T-helper 22 cell (primary cell): ENCODE measurements at places on chromosomes 11 and 22.

DNA sequence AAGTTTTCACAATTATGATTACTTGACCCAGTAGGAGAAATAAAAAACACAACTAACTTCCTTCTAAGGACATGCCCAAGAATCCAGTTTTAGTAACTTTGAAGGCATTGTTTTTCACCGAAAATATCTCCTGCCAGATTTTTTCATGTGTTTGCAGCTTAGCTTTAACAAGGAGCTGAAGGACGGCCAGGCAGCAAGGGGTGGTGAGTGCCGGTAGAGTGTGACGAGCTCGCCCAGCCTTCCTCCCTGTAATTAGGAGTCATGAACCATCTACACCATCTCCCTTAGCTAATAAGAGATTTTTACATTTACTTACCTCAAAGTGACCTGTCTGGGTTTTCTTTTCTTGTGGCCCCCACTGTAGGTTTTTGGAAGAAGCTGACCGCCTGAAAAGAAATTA lies 72.0 kb downstream of the BMAL1 start:
- no peak for DNase-seq

- DNase-seq = no peak
These were observed 11.7 kb downstream of the SYNGR1 start for GRCh38 chr22:39361496-39361895.

- DNase-seq = no peak
These were observed 2.0 kb downstream of the NAA40 start for GRCh38 chr11:63940786-63941185.

DNA sequence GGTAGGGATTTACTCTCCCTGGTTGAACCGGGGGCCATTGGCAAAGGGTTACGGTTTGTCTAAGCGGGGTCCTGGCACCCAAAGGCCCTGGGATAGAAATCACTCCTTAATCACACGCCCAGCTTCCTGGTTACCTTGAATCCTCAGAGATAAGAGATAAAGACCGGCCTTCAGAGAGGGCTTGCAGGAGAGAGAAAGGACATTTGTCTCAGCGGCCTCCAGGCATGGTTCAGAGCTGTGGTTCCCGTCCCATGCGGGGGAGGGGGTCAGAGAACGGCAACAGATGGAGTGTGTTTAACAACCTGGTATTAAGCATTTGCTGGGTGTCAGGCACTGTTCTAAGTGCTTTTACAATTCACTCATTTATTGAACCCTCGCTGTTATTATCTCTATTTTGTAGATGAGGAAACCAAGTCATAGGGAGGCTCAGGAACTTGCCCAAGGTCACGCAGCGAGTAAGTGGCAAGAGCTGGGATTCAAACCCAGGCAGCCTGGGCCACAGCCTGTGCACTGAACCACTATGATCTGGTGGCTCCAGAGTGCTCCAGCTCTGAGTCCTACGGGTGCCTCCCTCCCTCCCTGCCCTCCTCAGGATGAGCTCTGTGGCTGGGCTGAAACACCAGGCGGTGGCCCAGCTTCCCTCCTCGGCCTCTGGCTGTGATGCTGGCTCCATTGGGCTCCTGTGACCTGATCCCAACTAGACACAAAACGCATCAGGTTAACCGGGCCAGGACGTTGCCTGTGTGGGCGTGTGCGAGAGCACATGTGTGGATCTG lies 18.6 kb downstream of the LRRC10B start:
- no peak for DNase-seq

DNA sequence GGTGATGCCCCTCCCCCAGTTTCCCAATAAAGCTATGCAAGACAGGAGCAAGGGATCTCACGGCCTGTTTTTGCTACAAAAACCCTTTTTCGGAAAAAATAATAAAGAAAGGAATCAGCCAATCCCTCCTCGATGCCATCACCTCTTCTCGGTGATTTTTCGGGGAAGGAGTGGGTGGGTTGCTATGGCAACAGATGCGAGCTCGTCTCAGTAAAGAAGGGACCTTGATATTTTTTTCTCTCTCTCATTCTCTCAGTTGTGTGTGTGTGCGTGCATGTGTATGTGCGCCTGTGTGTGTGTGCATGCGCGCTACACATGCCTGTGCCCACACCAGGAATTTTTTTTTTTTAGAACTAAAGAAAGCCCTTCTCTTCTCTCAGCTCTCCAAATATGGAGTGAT lies 3.8 kb upstream of the NPAS4 start:
- no peak for DNase-seq

GRCh38 chr22:49880281-49880680 lies 26.6 kb downstream of the ZBED4 start:
- no peak for DNase-seq

GRCh38 chr11:34508524-34508923 lies 5.1 kb downstream of the ELF5 start:
- DNase-seq = no peak

- DNase-seq = no peak
These were observed 48.1 kb upstream of the TOP3B start for GRCh38 chr22:22030493-22031182.

DNA sequence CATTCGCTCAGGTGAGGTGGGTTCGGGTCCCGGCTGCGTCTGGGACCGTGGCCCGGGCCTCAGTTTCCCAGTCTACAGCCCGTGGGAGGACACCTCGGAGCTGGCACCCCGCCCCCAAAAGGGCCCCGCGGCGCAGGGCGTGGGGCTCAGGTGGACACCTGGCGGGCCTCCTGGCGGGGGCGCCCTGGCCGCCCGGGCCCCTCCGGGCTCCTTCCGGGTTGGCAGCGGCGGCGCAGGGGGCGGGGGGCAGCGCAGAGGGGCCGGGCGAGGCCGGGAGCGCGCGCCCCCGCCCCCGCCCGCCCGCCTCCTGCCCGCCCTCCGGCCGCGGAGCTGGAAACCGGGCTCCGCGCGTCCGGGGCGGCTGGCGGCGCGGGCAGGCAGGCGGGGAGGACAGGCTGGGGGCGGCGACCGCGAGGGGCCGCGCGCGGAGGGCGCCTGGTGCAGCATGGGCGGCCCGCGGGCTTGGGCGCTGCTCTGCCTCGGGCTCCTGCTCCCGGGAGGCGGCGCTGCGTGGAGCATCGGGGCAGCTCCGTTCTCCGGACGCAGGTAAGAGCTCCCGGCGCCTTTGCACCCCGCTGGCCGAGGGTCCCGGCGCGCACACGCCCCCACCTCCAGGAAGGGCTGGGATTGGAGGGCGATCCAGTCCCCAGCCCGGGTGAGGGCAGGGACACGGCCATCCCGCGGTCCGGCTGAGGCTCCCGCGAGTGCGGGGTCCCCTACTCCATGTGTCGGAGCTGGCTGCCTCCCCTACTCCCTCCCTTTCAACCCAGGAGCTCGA lies at the start of gene EMID1:
EMID1 (plus strand) TSS at position 303 of the 778 bp plus-strand sequence; CDS start at position 446, 143 bp downstream.
- DNase-seq = no peak

DNA sequence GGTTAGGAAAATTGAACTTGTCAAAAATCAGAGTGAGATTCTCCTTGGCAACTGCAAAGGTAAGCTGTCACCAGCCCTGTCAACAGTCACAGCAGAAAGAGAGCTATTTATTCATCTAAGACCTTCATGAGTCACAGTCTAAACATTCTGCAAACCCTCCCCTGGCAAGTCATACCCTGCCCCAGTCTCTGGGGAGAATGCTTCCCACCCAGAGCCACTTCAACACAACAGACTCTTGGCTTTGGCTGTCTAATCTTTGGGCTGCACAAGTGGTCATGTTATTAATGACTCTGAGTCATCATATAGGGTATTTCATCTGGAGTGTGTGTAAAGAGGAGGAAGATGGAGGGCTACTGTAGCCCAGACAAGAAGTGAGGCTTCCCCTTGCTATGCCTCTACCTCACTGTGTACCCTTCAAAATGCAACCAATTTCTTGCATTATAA lies 153.4 kb downstream of the CCDC34 start:
- no peak for DNase-seq

GRCh38 chr11:5857590-5857989 lies at the start of gene OR52E8:
TSS of gene OR52E8 (minus strand) at chr11:5857690. CDS start at chr11:5857690, 0 bp downstream.
- DNase-seq = no peak

DNA sequence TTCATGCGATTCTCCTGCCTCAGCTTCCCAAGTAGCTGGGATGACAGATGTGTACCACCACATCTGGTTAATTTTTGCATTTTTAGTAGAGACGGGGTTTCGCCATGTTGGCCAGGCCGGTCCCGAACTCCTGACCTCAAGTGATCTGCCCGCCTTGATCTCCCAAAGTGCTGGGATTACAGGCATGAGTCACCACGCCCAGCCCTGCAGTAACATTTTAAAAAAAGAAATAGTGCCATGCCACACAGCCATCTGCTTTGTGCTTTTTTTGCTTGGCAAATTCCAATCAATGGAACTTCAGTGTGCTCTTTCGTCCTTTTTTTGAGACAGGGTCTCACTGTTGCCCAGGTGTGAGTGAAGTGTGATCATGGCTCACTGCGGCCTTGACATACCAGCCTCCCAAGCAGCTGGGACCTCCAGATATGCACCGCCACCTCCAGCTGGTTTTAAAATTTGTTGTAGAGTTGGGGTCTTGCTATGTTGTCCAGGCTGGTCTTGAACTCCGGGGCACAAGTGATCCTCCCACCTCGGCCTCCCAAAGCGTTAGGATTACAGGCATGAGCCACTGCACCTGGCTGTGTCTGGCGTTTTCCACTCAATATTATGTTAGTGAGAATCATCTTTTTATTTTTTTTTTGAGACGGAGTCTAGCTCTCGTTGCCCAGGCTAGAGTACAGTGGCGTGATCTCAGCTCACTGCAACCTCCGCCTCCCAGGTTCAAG lies 1.8 kb upstream of the CHADL start:
- DNase-seq = no peak

GRCh38 chr11:69055598-69056516 lies 7.1 kb downstream of the TPCN2 start:
- DNase-seq = no peak

DNA sequence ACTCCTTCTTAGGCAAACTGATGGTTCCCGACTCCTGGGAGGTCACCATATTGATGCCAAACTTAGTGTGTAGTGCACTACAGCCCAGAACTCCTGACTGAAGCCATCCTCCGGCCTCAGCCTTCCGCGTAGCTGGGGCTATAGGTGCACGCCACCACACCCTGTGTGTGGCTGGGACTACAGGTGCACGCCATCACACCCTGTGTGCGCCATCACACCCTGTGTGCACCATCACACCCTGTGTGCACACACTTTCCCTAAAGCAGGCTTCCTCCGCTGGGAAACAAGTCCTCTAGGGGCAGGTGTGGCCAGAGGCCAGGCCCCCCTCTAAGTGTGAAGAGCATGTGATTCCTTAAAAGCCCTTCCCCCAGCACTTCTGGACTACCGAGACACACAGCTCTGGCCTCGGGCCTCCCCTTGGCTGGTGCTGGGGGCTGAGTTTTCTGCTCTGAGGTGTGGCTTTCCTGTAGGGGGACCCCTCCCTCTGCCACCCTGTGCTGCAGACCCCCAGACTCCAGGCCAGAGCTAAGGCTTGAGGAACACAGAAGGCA lies 81.7 kb downstream of the BCR start:
- no peak for DNase-seq

GRCh38 chr22:30044369-30044768 lies 35.9 kb upstream of the HORMAD2 start:
- DNase-seq = no peak

DNA sequence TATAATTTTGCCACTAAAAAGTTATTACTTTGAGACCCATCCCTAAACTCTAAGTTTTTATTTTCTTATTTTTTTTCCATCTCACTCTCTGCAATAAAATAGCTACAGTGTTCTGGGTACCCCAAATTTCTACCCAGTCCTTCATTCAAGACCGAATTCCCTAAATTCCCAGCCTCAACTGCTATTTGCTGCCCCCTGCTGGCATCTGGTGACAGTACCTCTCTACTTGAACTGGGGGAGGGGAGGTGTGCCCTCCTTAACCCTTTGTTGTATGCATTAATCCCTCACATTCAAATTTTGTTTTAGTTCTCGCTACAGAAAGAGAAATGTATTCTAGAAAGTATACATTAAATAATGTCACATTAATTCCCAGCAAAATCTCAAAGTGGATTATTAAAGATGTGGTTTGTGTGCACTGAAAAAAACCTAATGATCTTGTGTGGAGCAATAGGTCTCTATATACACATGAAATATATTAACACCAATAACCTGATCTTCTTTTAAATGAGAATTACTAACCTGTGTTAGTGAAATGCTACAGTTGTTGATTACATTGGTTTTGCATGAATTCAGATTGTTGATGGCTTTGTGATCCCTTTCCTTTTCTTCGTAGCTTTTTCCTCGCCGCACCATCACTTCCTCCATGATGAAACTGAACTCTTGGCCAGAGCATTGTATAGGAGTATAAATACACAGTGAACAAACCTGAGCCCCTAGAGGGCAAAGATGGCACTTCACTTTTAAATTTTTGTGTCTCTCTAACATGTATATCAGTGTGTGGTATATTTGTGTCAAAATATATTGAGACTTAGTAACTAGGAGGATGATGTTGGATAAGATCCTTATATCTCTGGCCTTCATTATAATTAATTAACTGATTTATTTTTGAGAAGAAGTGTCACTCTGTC lies 590.0 kb downstream of the METTL15 start:
- no peak for DNase-seq

GRCh38 chr11:16191212-16191867 lies 165.0 kb downstream of the SOX6 start:
- no peak for DNase-seq

- no peak for DNase-seq
These were observed 1520.4 kb downstream of the TBC1D22A start for GRCh38 chr22:48282804-48283203.

- DNase-seq = no peak
These were observed 91.4 kb downstream of the NELL1 start for GRCh38 chr11:20760811-20761210.

DNA sequence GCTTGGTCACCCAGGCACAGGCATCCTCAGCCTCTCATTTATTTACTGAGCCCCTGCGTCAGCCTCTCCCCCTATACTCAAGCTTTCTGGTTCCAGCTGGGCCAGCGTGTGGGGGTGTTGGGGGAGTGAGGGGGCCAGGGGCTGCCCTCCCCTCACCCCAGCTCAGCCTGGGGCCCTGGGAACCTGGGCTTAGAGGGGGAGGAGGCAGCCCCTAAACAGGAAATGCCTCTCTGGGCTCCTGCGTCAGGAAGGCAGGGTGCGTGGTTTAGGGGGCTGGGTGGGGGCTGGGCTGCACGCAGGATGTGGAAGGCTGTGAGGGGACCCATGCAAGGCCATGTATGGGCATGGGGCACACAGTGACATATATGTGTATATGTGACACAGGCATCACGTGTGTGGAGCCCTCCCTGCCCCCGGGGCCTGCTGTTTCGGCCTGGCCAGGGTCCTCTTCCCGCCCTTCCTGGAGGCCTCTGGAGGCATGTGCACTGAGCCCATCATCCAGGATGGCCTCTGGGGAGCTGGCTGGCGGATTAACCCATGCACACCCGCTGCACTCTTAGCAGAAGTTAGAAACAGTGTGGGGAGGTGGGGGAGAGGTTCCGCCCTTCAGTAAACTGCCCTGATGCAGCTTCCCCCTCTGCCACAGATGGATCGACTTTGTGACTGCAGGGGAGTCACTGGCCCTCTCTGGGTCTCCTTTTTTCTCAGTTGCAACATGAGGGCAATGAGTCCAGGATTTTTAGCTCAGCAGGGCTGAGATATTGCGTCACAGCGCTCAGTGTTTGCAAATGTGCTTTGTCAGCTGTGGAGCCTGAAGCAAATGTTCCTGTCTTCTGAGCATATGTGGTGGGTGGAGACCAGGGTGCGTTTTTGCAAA lies 1.1 kb upstream of the CD248 start:
- DNase-seq = no peak
